ENCODE measurements at places on chromosomes 1 and 21. TPM values are rescaled to one million over a fixed set of nuclear protein-coding genes. Genes with fewer than 3 reads are reported as not detected.

Gene CD247
- 229 TPM for total RNA-seq

DNA sequence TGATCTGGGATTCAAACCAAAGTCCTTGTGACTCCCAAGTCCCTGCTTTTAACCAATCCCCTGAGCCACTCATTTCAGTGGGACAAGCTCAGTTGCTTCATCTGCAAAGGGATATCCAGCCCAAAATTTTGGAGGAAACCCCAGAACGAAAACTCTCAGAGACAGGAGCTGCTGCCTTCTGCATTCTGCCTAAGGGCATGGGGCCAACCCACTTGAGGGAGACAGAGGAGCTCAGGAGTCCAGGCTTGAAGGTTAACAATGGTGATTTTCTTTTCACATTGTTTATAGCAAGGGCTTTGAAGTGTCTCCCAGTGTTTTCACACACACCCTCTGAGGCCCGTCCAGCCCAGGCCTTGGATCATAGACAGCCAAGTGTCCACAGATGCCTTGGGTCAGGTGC, 148.1 kb upstream of the CTTNBP2NL start:
- no peak for DNase-seq
- no peak overlapping the region for H3K4me3 ChIP-seq
- H3K36me3 ChIP-seq, result no peaks in the 10 kb centered on the region

DNA sequence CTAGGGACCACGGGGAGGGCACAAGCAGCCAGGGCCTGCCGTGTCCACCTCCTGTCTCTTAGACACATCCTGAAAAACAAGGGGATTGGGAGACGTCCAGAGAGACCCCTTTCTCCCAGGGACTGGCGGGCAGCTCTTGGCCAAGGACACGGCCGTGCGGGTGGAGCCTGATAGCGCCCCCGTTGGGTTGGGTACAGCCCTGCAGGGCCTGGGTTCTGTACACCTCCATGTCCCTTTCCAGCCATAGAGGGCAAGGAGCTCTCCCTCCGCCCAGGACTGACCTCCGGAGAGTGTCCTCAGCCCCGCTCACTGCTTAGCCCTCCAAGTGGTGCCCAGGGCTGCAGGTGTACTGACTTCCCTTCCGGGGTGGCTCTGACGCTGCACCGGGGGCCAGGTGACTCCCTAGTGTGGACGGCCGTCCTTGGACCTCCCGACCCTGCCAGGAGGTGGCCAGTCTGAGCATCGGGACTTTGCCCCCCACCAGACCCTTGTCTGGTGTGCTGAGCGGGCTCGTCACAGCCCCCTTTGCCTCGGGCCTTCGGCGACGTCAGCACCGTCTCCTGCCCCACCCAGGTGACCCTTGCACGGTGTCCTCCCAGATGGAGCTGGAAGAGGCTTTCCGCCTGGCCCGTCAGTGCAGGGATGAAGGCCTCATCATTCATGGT, 5.8 kb downstream of the PRKCZ start:
- H3K27ac ChIP-seq, result no peak overlapping the region

- H3K4me1 ChIP-seq, result peaks cover 25% of the 10 kb centered on the region
- H3K4me3 ChIP-seq, result no peak overlapping the region
- no peak overlapping the region for H3K27ac ChIP-seq
- no peaks in the 10 kb centered on the region for H3K36me3 ChIP-seq
- H3K27me3 ChIP-seq, result peaks cover 5% of the 10 kb centered on the region
These were observed 11.5 kb upstream of the PLA2G5 start for GRCh38 chr1:20058531-20058930.

DNA sequence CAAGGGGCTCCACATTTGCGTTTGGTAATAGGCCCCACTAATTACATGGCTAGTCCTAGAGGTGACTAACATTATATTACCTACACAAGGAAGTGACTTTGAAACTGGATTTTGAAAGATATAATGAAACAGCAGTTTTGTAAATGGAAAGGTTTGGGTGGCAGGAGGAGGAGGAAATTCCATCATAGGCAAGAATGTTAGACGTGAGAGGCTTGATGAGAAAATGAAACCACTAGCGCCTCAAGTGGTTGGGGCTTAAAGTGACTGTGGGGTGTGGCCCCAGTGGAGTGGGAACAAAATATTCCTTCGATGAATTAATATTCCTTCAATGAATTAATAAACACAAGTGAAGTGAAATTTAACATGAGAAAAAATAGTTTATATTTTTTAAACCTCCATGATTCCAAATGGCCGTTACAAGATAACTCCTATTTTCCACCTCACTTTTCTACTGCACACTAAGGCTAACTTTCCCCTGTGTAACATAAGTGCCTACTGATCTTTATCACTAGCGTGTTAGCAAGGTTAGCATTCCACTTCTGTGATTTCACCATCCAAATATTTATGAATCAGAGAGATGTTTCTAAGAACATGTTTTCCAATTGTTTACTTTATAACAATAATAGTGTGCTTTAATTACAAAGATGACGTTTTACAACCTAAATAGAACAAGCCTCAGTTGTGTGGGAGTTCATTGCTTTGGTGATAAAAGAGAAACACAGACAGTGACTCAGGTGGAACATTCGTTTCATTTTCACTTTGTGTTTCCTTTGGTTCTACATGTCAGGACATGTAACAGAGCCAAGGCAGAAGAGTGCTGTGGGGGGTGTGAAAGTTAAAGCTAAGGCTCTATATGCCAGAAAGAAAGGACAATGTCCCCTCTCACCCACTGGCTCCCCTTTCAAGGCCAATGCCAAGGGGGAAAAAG, 12.5 kb upstream of the ATF3 start:
- H3K4me1 ChIP-seq, result peaks cover 30% of the 10 kb centered on the region
- no peaks in the 10 kb centered on the region for H3K36me3 ChIP-seq
- peak overlapping the region; percentile 62 for H3K4me3 ChIP-seq
- peak; percentile 70 for DNase-seq
- H3K27ac ChIP-seq, result peak overlapping the region; percentile 94

DNA sequence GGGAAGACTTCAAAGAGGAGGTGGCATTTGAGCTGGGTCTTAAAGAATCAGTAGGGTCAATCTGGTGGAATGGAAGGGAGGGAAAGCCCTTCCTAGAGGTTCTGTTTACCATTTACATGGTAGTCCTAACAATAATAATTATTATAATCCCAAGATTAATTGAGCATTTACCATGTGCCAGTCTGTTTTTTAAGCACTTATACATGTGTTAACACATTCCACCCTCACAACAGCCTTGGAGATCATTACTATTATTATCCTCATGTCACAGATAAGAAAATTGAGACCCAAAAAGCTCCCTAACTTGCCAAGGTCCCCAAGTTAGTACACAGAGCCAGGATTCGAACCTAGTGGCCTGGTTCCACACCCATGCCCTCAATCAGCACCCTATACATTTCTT, 10.8 kb downstream of the GLIS1 start:
- peaks cover 5% of the 10 kb centered on the region for H3K27me3 ChIP-seq
- no peak overlapping the region for H3K4me3 ChIP-seq
- H3K4me1 ChIP-seq, result no peaks in the 10 kb centered on the region
- no peaks in the 10 kb centered on the region for H3K36me3 ChIP-seq
- H3K27ac ChIP-seq, result no peak overlapping the region

GRCh38 chr21:19507682-19508260, 1104.2 kb upstream of the TMPRSS15 start:
- no peaks in the 10 kb centered on the region for H3K27me3 ChIP-seq
- H3K4me3 ChIP-seq, result no peak overlapping the region
- no peaks in the 10 kb centered on the region for H3K36me3 ChIP-seq
- DNase-seq, result no peak
- H3K27ac ChIP-seq, result no peak overlapping the region

DNA sequence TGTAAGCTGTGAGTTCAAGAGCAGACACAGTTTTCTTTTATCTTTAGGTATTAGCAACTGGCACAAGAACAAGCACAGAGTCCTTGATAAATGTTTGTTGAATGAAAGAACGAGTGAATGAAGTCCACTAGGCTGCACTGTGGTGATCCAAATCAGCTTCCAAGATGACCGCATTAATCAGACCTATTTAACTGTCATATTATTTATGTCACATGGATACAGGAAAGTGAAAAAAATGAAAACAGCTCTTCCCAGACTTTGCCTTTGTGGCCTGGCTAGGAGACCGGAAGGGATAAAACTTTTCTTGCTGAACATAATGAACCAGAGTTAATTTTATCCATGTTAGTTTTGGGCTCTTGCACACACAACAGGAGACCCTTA, 261.3 kb downstream of the TNR start:
- H3K27me3 ChIP-seq, result peaks cover 15% of the 10 kb centered on the region
- no peak for DNase-seq
- no peaks in the 10 kb centered on the region for H3K4me1 ChIP-seq
- no peaks in the 10 kb centered on the region for H3K36me3 ChIP-seq
- H3K4me3 ChIP-seq, result no peak overlapping the region

Gene MAP10
- 1.3 TPM for total RNA-seq

Gene CLCNKB
- total RNA-seq, result not detected

GRCh38 chr1:94463056-94463764, 45.0 kb downstream of the ABCD3 start:
- H3K27me3 ChIP-seq, result no peaks in the 10 kb centered on the region
- no peak overlapping the region for H3K27ac ChIP-seq
- H3K4me1 ChIP-seq, result no peaks in the 10 kb centered on the region
- no peak for DNase-seq
- H3K36me3 ChIP-seq, result peaks cover 19% of the 10 kb centered on the region

- H3K4me1 ChIP-seq, result peaks cover 2% of the 10 kb centered on the region
- no peaks in the 10 kb centered on the region for H3K27me3 ChIP-seq
- peak overlapping the region; percentile 34 for H3K27ac ChIP-seq
- peak; percentile 69 for DNase-seq
- H3K36me3 ChIP-seq, result peaks cover 22% of the 10 kb centered on the region
These were observed 19.2 kb upstream of the EVA1B start for GRCh38 chr1:36342426-36343185.

Gene TAL1
- not detected for total RNA-seq

Gene KRTAP10-7
- not detected for total RNA-seq

Gene EPHA8
- total RNA-seq, result not detected

DNA sequence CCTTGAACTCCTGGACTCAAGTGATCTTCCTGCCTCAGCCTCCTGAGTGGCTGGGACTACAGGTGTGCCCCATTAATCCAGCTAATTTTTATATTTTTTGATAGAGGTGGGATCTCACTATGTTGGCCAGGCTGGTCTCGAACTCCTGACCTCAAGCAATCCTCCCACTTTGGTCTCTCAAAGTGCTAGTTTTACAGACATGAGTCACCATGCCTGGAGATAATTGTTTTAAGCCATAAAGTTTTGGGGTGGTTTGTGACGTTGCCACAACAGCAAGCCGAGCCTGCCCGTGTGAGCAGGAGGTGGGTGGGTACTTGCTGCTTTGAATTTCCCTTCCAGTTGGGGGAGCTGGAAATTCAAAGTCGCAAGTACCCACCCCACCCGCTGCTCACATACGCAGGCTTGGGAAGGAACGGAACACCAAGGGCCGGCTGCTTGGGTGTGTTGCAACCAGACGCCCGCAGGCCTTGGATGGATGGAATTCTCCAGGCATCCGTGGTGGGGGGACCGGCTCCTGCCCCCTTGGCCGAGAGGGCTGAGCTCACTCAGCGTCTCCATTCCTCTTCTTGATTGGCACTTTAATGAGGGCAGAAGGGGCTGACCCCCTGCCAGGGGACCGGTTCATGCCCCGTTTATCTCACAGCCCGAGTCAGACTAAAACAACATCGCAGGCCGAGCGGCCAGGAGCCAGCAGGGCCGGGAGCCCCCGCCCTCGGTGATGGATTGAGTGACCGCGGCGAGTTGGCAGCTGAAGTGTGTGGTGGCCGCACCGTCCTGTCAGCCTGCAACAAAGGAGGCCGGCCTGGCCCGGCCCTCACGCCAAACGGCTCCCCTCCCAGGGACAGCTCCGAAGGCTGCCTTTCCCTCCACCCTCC, 78.1 kb downstream of the DHRS3 start:
- DNase-seq, result no peak
- peaks cover 2% of the 10 kb centered on the region for H3K27me3 ChIP-seq
- no peak overlapping the region for H3K4me3 ChIP-seq
- H3K36me3 ChIP-seq, result peaks cover 18% of the 10 kb centered on the region

Gene SPRR2B
- total RNA-seq, result not detected

Gene PARS2
- total RNA-seq, result 6.7 TPM

Gene KLHDC9
- 0.43 TPM for total RNA-seq

DNA sequence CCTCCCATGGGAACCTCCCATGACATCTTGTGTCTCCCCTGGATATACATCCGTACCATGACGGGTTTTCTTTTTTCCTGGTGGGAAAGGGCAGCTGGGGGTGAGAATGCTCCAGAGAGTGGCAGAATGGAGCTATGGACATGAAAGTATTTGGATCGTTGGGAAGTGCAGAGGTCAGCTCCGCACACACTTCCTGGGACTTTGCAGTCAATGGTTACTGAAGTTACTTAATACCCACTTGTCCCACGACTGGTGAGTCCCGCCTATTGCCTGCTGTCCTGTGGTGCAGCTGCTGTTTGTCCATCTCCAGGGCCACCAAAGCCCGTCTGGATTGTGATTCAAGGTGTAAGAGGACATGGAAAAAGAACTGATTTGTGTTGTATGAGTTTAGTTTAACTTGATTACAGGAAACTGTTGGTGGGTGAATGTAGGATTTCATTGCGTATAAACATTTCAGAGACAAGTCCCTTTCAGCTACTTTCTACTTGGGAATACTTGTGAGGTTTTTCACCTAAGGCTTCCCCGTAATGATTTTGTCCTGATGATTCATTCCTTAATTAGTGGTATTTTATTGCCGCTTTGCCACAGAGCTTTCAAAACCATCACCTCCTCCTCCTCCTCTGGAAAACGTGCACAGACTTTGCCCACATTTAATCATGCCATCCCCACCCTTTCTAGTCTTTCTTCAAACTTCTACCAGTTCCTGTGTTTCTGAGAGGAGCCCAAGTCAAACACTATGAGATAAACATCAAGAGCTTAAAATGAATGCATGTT, 308.8 kb downstream of the KIF26B start:
- H3K4me1 ChIP-seq, result no peaks in the 10 kb centered on the region
- no peaks in the 10 kb centered on the region for H3K27me3 ChIP-seq
- no peaks in the 10 kb centered on the region for H3K36me3 ChIP-seq
- no peak overlapping the region for H3K4me3 ChIP-seq
- no peak for DNase-seq
- H3K27ac ChIP-seq, result no peak overlapping the region

GRCh38 chr1:12528021-12528852, 89.8 kb downstream of the DHRS3 start:
- H3K4me1 ChIP-seq, result peaks cover 17% of the 10 kb centered on the region
- DNase-seq, result no peak
- no peaks in the 10 kb centered on the region for H3K36me3 ChIP-seq
- H3K27me3 ChIP-seq, result no peaks in the 10 kb centered on the region

DNA sequence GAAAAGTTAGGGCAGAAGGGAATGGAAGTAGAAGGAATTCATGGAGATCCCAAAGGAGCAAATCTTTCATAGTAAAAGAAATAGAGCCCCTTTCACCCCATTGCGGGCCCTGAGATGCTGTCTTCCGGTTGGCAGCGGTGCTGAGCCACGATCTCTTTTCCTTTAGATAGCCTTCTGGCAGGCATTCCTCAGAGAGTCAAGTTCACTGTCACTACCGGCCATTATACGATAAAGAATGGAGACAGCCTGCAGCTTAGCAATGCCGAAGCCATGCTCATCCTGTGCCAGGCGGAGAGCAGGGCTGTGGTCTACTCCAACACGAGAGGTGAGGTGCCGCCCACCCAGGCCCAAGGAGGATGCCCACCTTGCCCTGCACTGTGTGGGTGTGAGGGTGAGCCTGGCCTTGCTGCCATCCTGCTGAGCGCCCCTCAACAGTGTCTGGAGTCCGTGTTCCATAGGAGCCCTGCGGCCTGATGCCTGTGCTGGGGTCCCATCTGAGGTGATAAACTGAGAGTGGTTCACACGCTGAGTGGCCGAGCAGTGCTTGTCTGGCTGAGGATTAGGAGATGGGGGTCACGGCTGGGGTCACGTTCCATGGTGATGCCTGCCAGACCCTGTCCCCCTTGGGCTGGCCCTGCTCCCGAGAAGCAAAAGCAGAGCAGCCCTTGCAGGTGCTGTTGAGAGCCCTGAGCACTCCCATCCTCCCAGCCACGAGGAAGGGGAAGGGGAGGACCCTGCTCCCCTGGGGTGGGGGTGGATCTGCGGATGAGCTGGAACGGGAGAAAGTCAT, 20.4 kb upstream of the PWP2 start:
- peak overlapping the region; percentile 55 for H3K4me3 ChIP-seq
- no peaks in the 10 kb centered on the region for H3K27me3 ChIP-seq
- DNase-seq, result no peak
- peaks cover 83% of the 10 kb centered on the region for H3K36me3 ChIP-seq
